Anterior cingulate cortex (tissue), 58 donors: ENCODE measurements at places on chromosomes 13 and 19.
A peak's percentile ranks its signal among the peaks of the same experiment; 100 is the strongest.

DNA sequence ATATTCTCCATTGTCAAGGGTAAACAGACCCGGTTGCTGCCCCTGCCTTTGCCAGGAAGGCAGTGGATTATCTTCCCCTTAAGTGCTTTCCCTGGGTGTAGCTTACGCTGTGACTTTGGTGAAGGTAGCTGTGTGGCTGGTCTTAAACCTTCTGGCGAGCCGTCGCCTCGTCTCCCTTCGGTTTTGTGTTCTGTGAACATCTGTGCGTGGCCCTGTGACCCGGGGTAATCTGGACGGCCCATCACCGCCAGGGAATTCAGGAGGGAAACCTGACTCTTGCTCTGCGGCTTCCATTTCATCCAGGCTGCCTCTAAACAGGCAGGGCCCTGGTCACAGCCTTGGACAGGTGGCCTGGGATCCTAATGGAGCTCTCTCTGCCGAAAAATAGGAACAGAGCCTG, 78.7 kb downstream of the SHISA2 start:
- no peak for DNase-seq

DNA sequence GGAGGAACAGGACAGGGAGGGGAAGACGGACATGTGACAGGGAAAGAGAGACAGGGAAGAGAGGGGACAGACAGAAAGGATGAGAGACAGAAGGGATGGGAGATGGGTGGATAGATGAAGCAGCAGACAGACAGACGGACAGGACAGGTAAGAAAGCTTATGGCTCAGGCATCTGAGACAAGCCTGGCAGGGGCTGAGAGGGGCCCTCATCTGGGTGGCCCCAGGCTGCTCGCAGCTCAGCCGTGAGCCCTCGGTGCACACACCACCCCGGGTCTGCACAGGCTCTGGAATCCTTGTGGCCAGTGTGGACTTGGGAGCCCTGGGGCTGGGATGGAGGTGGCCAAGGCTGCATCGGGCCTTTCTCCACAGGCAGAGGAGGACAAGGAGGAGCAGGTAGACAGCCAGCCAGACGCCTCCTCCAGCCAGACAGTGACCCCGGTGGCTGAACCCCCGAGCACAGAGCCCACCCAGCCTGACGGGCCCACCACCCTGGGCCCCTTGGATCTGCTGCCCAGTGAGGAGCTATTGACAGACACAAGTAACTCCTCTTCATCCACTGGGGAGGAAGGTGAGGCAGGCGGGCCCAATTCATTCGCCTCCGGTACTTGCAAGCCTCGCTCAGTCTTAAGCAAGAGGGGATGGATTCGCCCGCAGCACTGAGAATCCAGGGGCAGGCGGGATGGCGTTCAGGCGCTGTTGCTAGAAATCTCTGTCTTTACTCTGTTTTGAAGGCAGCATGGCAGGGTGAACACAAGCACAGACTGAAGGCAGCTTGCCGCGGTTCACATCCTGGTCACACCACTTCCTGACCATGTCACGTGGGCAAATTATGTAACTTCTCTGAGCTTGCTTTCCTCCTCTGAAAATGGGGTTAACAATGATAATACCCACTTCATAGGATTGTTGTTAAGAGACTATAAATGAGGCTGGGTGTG, 14.0 kb downstream of the GRAMD1A start:
- DNase-seq = no peak

DNA sequence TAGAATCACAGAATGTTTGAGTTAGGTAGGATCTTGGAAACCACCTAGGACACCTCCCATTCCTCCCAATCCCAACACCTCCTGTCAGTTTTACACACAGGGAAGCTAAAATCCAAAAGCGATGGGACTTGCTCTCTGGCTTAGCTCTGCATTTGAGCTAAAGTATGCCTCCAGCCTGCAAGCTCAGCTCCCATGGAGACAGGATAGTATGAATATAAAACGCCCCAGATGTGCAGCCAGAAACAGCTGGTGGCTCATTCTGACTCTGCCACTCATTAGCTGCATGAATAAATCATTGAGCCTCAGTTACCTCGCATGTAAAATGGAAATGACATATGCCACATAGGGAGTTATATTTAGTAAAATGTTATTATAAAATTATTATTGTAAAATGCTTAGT, 336.0 kb downstream of the SUCLA2 start:
- no peak for DNase-seq

- DNase-seq = peak; percentile 71
These were observed 4.4 kb downstream of the FUZ start for GRCh38 chr19:49808711-49809159.
